ENCODE measurements at places on chromosomes 11 and 22.

GRCh38 chr11:114295676-114296604 lies at the start of gene NNMT:
Gene NNMT, plus strand, starts transcription at chr11:114296399. Its CDS starts 158 bp downstream, at chr11:114296557.
- no peak for DNase-seq

DNA sequence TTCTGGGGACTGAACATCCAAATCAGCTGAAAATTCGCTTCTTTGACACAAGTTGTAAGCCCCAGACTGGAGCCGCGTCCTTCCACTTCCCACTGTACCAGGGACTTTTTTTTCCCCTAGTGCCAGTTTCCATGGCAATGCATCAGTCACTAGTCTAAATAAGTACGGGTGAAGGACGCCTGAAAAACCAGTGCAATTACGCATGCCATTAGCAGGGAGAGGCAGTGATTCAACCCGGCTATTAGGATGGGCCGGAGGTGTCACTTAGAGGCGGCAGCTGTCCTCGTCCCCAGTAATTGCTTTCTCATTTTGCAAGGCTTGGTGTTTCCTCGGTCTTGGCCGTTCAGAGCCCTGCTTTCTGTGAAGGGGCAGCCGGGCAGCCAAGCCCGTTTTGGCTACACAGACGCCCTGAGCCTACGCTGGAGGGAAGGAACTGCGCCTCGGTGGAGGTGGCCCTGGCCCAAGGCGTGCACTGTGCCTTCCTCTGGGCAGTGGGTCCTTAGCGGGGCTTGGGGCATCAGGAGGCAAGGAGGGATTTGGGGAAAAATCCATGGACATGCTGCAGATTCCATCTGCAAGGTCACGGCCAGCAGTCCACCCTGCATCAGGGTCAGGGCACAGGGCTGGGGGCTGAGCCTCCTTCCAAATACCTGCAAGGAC lies 319.7 kb downstream of the CTTN start:
- DNase-seq = peak; percentile 42

- no peak for DNase-seq
Measured at GRCh38 chr11:95241681-95242081, 10.7 kb upstream of the SESN3 start.

- DNase-seq = peak; percentile 8
Measured at GRCh38 chr11:17550450-17551346, 3.6 kb downstream of the OTOG start.

DNA sequence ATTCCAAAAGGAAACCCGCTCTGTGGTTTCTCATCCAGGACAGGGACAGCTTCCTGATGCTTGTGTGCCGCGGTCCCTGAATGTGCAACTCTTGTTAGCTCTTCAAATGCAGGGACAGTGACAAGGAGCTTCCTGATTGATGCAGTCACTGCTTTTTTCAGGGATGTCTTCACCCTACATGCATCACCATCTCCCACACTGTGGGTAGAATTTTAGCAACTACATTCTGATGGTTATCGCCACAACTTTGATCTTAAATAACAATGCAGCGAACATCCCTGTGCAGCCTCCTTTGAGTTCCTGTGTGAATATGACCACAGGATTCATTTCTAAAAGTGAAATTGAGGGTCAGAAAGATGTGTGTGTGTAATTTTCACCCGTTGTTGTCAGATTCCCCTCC lies 115.0 kb downstream of the GGTLC2 start:
- no peak for DNase-seq

DNA sequence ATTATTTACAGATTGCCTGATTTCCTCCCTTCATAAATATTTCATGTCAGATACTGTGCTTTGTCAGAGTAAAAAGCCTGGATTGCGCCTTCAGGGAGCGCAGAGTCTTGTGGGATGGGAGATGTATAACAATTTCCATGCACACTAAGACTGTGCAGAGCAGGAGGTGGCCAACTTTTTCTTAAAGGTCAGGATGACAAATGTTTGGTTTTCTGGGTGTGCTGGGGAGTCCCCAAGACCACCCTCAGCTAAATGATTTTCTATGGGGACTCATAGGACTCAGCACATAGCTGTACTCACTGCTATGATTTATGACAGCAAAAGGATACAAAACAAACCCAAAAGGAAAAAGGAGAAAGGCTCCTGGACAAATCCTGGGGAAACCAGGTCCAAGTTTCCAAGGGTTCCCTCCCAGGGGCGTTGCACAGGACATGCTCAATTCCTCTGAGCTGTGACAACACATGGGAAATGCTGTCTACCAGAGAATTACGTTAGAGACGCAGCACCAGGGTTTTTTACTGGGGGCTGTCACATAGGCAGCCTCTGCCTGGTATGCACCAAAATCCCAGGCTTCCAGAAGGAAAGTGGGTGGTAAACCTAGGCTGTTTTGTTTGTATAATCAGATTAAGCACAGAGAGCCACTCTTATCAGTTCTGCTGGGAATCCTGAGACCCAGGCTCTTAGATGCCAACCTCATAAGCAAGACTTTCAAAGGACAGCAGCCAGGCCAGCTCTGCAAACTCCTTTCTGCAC lies 59.1 kb downstream of the CSNK2A3 start:
- no peak for DNase-seq

- no peak for DNase-seq
Measured at GRCh38 chr11:67275606-67276409, 9.5 kb downstream of the GRK2 start.

- DNase-seq = peak; percentile 85
Measured at GRCh38 chr22:42553475-42554361, at the start of gene SERHL2. Gene SERHL2, plus strand, starts transcription at chr22:42553956. Its CDS starts 65 bp downstream, at chr22:42554021.

DNA sequence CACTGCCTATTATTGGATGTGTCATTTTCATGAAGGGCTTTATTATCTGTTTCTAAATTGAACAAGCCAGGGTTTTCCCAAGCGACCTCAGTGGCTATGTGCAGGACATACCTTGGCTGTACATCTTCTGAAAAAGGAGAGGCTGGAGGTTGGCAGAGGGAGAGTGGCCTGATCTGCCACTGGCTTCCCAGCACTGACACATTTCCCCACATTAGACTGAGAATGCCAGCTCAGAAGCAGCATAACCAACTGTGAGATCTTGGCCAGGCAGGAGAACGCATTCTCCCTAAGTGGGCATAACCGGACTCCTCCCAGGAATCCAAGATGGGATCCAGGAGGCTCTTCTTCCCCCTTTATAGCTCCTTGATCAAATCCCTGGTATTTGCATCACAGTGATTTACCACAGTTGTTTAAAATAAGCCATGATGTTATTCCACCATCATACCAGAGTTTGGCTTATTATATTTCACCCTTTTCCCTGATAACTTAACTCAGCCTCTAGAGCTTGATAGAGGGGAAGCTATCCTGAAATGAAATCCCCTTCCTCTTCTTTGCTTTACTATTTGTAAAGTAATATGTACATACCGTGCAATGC lies 33.8 kb downstream of the AMOTL1 start:
- no peak for DNase-seq

DNA sequence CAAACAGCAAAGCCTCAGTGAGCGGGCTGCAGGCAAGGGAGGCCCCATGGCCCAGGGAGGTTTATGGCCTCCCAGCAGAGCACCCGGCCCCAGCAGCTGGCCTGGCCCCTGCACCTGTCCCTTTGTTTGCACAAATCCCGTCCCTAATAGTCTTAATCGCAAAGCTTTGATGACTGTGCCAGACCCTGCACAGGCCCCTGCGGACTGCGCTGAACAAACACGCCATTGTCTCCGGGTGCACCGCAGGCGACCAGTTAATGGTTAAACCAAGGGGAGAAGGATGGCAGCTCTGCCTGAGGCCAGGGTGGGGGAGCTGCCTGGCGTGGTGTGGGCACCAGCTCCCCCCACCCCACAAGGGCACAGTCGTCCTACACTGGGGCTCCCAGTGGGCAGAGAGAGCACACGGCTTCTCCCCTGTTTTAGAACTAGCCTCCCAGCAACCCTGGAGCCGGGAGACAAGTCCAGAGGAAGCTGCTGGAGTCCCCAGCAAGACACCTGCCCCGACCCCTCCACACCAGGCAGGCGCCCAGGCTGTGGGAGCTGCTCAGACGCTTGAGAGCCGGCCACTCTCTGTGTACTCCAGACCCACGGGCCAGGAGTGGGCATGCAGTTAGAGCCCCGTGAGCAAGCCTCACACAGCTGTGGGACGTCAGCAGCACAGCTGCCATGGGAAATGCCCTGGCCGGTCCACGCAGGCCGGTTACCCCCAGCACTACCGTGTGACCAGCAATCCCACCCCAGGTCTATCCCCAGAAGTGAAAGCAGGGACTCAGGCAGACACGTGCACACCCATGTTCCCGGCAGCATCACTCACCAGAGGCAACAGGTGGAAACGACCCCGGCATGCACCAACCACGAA lies 39.7 kb upstream of the TH start:
- DNase-seq = peak; percentile 99

- DNase-seq = no peak
Measured at GRCh38 chr22:49977578-49977977, 17.0 kb downstream of the PIM3 start.

DNA sequence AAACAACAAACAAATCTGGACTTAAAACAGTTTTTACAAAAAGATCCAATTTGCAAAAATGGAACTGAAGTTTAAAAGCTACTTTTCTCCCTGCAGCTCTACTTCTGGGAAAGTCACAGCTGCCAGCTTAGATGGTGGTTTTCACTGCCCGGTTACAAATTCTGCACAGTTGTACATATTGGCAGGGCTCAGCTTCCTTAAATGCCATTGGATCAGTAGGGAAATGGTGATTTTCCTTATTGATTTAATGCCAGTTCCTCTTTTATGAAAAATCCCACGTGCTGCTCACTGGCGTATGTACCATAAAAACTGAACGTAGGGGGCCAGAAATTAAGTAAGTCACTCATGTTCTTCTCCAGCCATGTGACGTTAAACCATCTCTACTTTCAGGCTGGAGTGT lies 22.8 kb downstream of the GRAP2 start:
- no peak for DNase-seq

DNA sequence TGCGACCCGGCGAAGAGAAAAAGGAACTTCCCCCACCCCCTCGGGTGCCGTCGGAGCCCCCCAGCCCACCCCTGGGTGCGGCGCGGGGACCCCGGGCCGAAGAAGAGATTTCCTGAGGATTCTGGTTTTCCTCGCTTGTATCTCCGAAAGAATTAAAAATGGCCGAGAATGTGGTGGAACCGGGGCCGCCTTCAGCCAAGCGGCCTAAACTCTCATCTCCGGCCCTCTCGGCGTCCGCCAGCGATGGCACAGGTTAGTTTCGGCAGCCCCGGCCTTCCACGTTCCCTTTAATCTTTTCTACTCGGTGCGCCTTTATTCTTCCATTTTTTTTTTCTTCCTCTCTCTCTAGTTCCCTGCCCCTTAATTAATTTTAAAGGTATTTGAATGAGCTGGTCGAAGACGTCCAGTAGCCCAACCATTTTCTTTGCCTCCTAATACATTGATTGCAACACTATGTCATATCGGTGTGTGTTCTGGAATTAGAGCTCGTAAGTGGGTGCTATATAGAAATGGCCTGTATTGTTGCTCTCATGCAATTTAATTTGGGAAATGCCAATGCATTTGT lies 537 bp downstream of the EP300 start:
- peak; percentile 69 for DNase-seq

- no peak for DNase-seq
Measured at GRCh38 chr11:68014947-68015447, 4.9 kb downstream of the ALDH3B1 start.

DNA sequence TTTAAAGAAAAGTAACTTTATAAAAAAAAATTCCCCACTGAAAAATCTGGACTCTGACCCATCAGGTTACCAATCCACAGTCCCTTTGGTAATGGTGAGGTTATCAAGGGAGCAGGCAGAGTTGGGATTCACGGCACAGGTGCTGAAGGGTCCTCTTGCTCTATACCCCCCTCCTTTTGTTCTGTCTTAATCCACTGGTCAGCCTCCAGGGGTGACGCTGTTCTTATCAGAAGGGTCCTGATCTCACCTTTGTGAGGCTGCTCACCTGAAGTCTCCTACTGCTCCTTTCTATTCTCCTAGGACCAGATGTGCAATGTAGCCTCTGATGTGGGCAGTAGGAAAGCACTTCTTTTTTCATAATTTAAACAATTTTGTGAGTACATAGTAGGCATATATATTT lies 80.6 kb upstream of the E2F8 start:
- no peak for DNase-seq

DNA sequence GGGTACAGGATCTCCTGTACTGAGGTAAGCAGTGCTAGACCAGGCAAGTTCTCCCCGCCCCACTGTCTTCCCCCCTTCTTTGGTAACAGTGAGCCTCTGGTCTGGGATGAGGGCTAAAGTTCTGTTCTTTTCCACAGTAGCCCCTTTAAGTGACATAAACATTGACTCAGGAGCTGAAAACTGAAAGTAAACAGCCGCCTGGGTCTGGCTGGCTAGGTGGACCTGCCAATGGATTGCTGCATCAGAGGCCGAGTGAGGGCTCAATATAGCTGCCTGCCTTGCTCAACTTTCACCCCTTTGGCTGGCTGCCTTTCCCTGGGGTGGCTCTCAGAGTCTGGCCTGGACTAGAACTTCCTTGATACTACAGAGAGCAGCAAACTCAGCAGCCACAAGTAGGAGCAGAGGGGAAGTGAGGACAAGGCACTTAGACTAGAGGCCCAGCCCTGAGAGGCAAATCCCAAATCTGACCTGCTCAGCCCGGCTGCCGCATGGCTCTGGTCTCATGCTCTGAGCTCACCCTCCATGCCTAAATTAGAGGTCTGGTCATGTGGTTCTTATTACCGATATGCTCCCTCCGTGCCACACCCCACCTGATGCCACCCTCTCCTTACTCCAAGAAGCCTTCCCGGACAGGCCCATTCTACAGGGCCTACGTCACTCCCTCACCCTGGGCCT lies 9.6 kb upstream of the UCP3 start:
- no peak for DNase-seq

GRCh38 chr11:132686886-132687285 lies 845.4 kb downstream of the OPCML start:
- no peak for DNase-seq

All from NCI-H69 (cell line).